ENCODE measurements at places on chromosomes 12 and 14.

DNA sequence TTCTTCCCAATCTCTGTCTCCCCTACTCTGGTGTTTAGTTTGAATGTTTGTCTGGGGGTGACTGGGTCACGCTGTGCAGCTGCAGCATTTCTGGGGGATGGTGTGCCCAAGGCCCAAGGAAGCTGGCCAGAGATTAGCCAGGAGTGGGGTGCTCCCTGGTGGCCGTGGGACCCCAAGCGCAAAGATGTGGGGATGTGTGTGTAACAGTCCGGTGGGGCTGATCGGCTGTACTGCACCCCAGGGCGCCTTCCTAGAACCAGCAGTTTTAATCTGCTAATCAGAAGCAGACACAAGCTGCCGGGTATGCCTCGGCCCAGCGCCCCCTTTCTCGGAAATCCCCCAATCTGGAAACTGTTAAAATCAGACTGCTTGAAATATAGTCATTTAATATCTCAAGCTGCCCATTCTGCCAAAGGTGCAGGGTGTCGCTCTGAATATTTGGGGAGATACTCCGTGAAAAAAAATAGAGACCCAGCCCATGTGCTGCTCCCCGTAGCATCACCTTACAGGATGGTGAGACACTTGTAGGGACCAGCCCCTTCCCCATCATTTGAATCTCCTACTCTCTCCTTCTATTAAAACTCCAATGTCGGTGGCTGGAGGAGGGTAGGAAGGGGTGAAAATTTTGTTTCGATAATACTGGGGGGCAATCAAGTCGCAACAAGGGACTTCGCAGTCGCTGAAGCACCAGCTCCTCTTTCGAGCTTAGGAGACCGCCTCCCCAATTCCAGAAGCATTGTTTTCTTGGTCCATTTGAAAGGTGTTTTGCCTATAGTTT, 4.3 kb downstream of the HOXC9 start:
- no peak for DNase-seq

GRCh38 chr14:55243386-55243785, 27.8 kb upstream of the FBXO34 start:
- no peak for DNase-seq

DNA sequence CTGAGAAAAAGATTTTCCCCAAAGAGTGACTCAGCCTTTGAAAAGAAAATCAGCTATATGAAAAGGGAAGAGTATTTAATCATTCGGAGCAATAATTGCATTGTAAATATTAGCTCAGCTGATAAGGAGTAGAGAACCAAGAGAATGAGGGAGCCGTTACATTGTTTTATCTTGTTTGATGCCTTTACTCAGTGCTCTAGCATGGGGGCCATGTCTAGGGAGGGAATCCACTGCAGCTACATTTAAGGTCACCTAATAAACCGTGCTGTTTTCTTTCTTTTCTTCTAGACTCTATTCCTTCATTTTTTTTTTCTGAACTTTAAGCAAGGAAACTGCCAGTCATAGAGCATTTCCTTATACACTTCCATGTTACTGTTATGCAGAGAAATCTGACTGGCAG, 447.0 kb downstream of the DIO2 start:
- no peak for DNase-seq

- DNase-seq, result no peak
Observed at GRCh38 chr14:105409364-105409763, 10.3 kb upstream of the MTA1 start.

DNA sequence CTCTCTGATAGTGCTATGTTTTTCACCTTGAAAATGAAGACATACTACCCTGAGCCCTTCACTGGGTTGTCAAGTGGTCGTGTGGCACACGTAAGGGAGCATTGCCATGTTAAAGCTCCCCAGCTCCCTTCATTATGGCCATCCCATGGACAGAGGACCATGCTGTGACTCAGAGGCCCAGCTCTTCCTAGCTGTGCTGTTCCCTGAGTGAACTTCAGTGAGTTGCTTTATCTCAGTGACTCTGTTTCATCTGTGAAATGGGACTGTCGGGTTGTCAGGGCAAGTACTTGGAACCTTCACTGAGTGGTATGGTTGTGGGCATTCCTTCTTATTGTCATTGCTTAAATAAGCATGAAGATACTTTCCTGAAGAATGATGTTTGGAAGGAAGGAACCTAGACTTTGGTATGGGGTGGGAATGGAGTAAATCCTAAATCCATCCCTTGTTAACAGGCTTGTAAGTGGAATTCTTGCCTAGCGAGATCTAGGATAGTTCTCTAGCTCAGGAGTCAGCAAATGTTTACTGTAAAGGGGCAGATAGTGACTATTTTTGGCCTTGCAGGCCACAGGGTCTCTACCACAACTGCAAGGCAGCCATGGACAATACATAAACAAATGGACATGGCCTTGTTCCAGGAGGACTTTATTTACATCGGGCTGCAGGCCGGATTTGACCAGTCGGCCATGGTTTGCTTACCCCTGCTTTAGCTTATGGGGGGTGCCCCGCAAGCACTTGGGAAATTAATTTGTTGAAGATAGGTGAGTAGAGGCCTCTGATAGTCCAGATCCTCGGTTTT, 283.5 kb downstream of the ZFP36L1 start:
- DNase-seq, result no peak

GRCh38 chr14:50156111-50156510, 39.7 kb upstream of the VCPKMT start:
- no peak for DNase-seq

GRCh38 chr14:24971255-24971654, 78.7 kb downstream of the STXBP6 start:
- DNase-seq, result no peak

DNA sequence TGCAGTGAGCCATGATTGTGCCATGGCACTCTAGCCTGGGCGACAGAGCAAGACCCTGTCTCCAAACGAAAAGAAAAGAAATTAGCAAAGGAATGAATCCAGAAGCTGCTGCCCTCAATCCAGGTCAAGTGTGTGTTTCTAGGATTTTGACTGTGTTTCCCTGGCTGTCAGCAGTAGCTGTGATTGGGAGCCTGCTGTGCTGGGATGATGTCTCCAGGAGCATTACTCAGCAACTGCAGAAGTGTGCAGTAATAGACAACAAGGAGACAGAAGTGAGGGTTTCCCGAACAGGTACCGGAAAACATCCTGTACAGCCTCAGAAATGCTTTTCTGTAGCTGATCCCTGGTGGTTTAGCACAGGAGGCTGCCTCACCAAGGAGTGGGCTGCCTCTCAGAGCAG, 492.5 kb downstream of the FUT8 start:
- DNase-seq, result no peak

DNA sequence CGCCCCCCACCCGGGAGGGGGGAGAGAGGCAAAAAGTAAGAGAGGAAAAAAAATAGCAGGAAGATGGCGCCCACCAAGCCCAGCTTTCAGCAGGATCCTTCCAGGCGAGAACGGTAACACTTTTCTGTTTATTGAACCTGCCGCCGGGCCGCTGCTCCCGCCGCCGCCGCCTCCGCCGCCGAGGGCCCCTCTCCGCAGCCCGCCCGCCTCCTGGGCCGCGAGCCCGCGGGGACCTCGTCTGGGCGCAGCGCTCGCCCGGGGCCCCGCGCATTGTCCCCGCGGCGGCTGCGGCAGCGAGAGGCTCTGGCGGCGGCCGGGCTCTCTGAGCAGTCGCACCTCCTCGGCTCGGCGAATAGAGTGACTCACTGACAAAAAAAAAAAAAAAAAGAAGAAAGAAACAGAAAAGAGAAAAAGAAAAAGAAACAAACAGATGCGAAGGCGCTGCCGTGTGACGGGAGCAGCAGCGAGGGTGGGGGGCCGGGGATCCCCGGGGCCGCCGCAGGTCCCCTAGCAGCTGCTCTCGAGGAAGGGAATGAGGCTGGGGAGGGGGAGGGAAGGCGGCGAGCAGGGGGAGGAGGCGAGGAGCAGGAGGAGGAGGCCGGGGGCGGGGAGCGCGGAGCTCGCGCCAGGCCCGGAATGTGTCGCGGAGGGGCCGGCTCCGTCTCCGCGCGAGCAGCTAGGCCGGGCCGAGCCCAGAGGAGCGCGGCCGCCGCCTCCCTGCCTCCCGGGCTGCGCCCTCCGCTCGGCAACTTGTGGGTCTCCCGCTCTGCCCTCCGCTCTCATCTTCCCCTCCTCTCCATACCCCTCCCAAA, 781 bp downstream of the NPAS3 start:
- DNase-seq, result no peak

DNA sequence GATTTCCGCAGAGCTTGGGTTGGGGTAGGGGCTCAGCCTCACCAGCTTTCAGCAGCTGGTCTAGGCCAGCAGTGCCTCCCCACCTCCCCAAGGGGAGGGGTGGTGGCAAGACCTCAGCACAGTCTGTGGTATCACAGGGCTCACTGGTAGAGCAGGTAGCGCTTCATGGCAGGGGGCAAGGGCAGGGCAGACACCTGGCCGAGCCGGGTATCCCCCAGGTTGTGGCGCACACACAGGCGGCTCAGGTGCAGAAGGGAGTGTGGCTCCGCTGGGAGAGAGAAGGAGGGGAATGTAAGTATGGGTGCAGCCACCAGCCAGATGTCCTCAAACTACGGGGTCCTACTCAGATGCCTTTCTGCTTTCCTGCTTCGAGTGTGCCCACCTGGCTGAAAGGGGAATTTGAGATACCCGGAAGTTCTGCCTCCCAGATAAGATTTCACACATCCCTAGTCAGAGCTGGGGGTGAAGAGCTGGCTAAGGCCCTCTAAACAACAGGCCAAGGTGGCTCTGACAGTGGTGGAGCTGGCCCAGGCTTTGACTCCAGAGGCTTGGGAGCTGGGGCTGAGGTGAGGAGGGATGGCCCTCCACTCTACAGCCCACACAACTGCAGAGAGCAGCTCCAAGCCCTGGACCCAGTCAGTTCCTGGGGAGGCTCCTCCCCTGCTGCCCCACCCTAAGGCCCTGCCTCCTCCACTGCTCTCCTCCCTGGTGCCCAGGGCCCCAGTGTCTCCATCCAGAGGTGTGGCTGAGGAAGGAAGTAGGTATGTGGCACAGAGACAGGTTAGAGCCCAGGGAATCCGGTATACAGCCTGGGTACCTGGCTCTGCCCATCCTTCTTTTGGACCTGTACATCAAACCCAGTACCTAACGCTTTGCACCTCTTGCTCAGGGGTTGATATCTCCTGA, 1.8 kb downstream of the SPSB2 start:
- peak; percentile 51 for DNase-seq

- no peak for DNase-seq
Observed at GRCh38 chr14:43408472-43408871, 1098.6 kb downstream of the FSCB start.

GRCh38 chr14:72625689-72626088, 268.2 kb downstream of the DPF3 start:
- no peak for DNase-seq

DNA sequence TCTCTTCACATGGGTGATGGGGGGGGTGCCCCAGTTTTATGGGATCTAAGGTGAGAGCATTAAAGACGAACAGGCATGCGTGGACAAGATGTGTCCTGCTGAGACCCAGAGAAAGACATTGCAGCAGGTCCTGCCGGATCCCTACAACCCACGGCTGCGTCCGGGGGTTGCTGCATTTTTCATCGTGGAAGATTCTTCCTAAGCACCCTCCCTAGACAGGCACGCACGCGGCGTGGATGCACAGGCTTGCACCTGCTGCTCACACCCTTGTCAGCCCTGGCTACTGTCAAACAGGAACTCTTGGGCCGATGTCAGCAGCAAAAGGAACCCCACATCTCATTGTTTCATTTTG, 280.6 kb upstream of the RTL1 start:
- DNase-seq, result no peak

DNA sequence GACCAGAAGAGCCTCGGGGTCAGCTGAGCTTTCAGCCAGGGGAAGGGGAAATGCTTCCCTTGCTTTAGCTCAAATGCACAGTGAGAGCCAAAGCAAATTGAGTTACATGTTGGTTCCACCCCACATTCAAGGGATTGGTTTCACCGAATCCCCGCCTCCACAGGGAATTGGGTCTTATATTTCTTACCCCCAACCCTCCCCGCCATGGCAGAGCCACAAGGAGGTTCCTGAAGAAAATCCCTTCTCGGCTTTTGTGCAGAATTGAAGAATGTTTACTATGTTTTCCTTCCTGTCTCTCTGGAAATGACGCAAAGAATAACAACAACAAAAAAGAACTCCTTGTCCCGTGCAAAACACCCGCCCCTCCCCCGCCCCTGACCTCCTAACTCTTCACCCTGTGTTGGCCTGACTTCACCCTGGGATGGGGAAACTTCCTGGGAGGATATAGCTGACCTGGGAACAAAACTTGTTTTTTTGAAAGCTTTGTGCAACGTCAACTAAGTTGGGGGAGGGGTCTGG, 21.9 kb upstream of the CIPC start:
- DNase-seq, result no peak

DNA sequence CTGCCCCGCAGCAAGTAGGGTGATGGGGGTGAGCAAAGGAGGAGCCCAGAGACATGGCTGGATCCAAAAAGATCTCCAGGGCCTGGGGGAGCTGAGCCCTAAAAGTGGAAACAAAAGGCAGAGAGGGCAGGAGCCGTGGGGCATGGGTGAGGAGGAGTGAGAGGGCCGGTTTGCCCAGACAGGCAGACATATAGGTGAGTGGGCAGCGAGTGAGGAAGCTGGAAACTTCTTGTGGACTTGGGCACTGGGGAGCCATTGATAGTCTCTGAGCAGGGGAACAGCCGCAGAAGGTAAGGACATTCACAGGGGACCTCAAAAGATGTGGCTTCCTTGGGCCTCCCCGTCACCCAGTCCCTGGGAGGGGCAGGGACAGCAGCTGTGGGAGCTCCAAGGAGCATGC, 16.8 kb upstream of the TMEM119 start:
- DNase-seq, result no peak

DNA sequence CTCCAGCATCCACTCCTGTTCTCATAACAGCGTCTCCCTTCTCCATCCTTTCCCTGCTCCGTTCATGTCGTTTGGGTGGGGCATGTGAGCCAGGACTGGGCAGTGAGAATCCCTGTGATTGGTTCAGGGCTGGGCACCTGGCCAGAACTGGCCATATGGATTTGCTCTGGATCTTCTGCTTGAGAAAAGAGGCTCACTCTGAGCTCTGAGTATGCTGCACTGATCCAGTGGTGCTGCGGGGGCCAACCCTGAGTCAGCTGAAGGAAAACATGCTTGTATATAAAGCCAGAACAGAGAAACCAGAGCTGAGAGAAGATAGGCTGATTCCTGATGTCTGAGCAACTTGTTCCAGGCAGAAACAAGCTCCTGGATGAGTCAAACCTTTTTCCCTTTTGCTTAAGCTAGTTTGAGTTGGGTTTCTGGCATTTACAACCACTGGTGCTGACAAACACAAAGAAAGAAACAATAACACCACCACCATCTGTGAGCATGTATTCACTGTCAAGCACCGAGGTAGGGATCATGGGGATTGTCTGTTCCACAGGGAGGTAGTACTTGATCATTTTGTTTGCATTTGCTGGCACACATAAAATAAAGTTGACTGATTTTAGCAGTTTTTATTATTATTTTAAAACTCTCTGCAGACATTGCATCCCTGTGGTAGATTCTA, 14.0 kb upstream of the HPD start:
- DNase-seq, result no peak

- no peak for DNase-seq
Observed at GRCh38 chr12:40342010-40342409, 117.2 kb downstream of the LRRK2 start.

DNA sequence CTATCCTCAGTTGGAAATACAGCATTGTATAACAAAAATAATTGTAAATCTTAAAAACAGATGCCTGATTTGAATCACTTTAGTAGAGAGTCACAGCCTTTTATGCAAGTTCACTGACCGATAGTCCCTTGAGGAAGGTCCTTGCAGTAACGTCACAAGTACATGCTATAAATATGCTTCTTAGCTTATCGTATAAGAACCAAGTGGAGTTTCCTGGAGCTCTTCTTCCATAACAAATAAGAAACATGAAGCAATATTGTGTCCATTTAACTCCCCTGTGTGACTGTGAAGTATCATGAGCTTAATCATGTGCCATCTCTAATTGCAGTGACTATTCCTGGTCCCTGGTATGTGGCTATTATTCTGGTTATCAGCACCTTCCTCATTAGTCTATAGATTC, 107.9 kb downstream of the SLC38A4 start:
- DNase-seq, result no peak

All from NAMALWA (cell line).